ENCODE measurements at places on chromosomes 3 and 15. TPM values are rescaled to one million over a fixed set of nuclear protein-coding genes. Genes with fewer than 3 reads are reported as not detected.

CLDN18 gene
- 0.12 TPM for total RNA-seq

GOLGA6L9 gene
- total RNA-seq: 1.8 TPM

LRRN1 gene
- total RNA-seq: not detected

CYP8B1 gene
- not detected for total RNA-seq

CPN2 gene
- total RNA-seq: not detected

KLF15 gene
- 1.5 TPM for total RNA-seq

ALG1L2 gene
- total RNA-seq: 0.22 TPM

ADAMTSL3 gene
- 0.22 TPM for total RNA-seq

FBXW12 gene
- not detected for total RNA-seq

AADACL2 gene
- total RNA-seq: not detected

MAGI1 gene
- 19.6 TPM for total RNA-seq

LRRC3B gene
- not detected for total RNA-seq

SLC28A2 gene
- total RNA-seq: not detected

NT5DC2 gene
- 52.5 TPM for total RNA-seq

SERPINI2 gene
- not detected for total RNA-seq

RNF123 gene
- total RNA-seq: 24.1 TPM

EDC3 gene
- total RNA-seq: 15.4 TPM

CCDC13 gene
- 0.33 TPM for total RNA-seq

ATP13A4 gene
- 0.50 TPM for total RNA-seq

SPINK8 gene
- total RNA-seq: not detected

THAP10 gene
- total RNA-seq: 4.6 TPM

SUCNR1 gene
- total RNA-seq: not detected

ZNF385D gene
- total RNA-seq: 0.75 TPM

DPPA4 gene
- not detected for total RNA-seq

KNG1 gene
- not detected for total RNA-seq

HAUS2 gene
- total RNA-seq: 40.6 TPM

HTR3E gene
- not detected for total RNA-seq

CLRN1 gene
- not detected for total RNA-seq

CFAP100 gene
- total RNA-seq: not detected

SCN11A gene
- under 0.01 TPM for total RNA-seq

CD200 gene
- total RNA-seq: 0.44 TPM

GXYLT2 gene
- 16.1 TPM for total RNA-seq

ZDHHC19 gene
- not detected for total RNA-seq

CD80 gene
- not detected for total RNA-seq

AGTR1 gene
- total RNA-seq: 0.55 TPM

ACTRT3 gene
- total RNA-seq: 3.7 TPM

GJD2 gene
- total RNA-seq: not detected

MGLL gene
- total RNA-seq: 25.1 TPM
